ENCODE measurements at places on chromosomes 12 and 14.
A peak's percentile ranks its signal among the peaks of the same experiment; 100 is the strongest.

- no peak for DNase-seq
Observed at GRCh38 chr14:91867316-91867988, at the start of gene TC2N. TC2N (minus strand) TSS chr14:91867536; CDS start chr14:91813769, 53,767 bp downstream.

GRCh38 chr12:75571204-75571603, 59.8 kb upstream of the KRR1 start:
- no peak for DNase-seq

DNA sequence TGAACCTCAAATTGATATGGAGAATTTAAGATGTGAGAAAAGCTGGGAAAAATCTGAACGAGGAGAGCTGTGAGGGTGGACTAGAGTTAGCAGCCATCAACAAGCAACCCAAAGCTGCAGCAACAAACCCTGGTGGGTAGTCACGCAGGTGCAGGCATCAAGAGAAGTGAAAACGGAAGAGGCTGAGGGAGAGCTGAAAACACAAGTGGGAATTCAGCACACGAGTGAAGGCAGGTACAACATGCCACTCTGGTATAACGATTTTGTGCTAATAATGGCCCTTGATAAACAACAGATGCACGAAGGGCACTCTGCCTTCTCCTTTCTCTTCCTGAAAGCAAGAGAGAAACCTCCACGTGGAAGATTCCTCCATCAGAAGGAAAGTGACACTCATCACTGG, 11.5 kb downstream of the TCL1B start:
- no peak for DNase-seq

GRCh38 chr12:71216725-71217579, 59.2 kb upstream of the TSPAN8 start:
- DNase-seq, result peak; percentile 3

GRCh38 chr14:68518166-68518565, 274.7 kb downstream of the ZFP36L1 start:
- no peak for DNase-seq

DNA sequence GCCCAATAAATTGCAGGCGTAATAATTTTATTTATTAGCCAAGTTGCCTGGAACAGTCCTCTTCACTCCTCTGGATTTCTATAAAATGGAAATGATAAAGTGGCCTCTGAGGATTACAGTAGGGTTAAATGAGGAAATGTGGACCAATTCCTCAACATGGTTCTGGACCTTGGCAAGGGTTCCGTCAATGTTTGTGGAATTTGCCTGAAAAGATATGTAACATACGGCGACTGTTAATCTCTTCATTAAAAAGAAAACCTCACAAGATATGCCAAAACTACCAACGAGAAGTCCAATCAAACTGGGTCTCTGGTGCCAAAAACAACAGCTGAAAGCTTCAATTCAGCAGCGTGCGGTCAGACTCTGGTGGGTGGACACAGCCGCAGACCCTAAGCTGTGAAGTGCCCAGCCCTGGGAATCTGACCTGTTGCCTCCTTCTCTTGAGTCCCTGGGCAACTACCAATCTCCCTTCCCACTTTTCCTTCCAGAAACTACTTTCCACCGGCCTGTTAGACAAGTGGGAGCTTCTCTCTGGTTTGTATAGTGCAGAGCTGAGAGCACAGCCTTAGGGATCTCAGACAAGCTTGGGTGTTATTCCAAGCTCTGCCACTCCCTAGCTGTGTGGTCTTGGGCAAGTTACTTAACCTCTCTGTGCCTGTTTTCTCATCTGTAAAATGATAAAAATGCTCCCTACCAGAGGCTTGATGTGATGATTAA, 190.5 kb upstream of the GSC start:
- no peak for DNase-seq

GRCh38 chr14:31898838-31899528, 178.1 kb upstream of the ARHGAP5 start:
- DNase-seq, result no peak

DNA sequence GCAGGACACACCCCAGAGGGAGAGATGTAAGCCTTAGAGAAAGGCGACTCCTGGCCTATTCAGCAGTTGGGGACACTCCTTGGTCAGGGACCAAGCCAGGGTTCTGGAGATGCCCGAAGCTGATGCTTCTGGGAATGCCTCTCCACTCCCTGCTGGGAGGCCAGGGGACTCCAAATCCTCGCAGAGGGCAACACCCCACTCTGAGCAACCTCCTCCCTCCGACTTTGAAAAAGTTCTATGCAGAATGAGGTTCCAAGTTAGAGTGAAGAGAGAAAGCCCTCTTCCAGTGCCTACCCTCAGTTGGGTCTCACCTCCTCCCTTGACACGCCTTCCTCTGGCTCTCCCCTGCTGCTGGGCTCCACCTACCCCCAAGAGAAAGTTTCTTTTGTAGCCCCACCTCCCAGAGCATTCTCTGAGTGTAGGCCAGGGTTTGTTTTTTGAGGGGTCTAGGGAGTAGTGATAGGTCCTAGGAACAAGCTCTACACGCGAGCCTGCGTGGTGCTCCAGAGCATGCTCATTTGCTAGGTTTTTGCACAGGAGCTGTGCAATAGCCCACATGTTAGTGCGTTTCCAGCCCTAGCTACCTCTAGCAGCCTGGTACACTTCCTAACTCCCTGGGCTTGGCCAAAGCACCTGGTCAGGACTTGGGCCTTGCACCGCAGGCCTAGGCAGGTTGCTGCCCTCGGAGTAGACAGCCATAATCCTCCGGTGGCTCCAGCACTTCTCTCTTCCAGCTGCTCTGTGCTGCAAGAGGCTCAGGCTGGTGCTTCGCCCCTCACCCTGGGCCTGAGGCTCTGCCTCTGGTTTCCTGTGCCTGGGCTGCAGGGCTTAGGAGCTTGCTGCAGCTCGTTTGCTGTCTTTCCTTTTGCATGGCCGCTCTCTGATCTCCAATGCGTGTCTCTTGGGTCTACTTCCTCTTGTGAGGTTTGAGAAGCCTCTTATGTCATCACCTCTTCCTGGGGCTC, 590 bp upstream of the CEBPE start:
- peak; percentile 71 for DNase-seq

- DNase-seq, result peak; percentile 31
Observed at GRCh38 chr14:34872822-34873588, 2.2 kb downstream of the BAZ1A start.

GRCh38 chr14:61565836-61566536, 129.3 kb upstream of the HIF1A start:
- no peak for DNase-seq

- DNase-seq, result no peak
Observed at GRCh38 chr14:89284333-89285058, 132.5 kb downstream of the FOXN3 start.

DNA sequence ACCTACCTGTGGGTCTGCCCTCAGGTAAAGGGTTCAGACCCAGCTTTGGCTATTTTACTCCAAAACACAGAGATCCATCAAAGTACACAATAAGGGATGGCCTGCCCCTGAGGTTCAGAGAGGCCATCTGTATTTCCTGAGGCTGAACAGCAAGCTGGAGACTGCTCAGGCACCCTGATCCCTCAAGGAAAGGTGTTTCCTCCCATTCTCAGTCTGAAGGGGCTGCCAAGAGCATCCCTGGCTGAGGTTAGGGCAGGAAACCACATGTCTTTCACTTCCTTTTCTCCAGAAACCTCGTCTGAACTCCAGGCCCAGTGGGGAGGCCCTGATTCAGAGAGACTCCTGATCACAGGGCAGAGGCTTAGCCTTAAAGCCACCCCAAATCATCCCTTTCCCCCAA, 1.5 kb downstream of the RILPL1 start:
- peak; percentile 40 for DNase-seq

DNA sequence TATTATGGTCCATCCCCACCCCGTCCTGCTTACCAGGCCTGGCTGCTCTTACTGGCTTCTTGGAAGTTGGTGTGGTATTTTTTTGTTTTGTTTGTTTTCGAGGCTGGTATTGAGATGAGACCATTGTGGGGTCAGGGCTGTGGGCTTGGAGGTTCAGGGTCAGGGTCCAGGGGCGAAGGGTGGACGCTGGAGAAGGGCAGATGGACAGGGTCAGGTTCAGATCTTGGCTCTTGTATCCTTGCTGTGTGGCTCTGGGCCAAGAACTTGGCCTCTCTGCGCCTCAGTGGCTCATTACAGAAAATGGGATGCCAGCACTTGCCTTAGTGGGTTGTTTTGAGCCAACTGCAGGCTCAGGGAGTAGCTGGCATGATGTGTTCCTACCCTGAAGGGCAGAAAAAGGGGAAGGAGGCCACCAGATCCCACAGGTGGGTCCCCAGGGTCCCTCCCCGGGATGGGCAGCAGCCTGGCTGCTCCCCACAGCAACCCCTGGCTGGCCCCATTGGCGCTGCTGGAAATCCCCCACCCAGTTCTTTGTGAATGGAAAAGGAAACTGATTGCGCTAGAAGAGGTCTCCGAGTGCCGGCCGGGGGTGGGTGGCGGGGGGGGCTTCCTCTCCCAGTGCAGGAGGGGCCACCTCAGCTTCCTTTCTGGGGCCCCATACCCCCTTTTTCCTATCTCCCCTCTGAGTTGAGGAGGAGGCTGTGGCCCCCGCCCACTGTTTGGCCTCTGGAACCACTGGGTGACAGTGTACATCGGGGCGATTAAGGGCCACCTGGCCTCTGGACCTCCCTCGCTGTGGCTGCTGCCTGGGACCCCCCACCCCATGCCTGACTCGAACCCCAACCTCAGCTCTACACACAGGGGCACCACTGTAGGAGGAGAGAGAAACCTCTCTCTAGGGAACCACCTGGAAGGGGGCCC, 25.0 kb downstream of the SH2B3 start:
- DNase-seq, result peak; percentile 64

- no peak for DNase-seq
Observed at GRCh38 chr12:84689638-84690037, 223.0 kb downstream of the SLC6A15 start.

GRCh38 chr12:10867381-10867780, 16.7 kb downstream of the PRH1 start:
- no peak for DNase-seq

- no peak for DNase-seq
Observed at GRCh38 chr12:119673634-119674033, 5.7 kb downstream of the PRKAB1 start.

All from GM13977 (cell line).